ENCODE measurements at places on chromosomes 13 and 19.

- DNase-seq = no peak
These were observed 10.7 kb downstream of the TPGS1 start for GRCh38 chr19:517721-518597.

DNA sequence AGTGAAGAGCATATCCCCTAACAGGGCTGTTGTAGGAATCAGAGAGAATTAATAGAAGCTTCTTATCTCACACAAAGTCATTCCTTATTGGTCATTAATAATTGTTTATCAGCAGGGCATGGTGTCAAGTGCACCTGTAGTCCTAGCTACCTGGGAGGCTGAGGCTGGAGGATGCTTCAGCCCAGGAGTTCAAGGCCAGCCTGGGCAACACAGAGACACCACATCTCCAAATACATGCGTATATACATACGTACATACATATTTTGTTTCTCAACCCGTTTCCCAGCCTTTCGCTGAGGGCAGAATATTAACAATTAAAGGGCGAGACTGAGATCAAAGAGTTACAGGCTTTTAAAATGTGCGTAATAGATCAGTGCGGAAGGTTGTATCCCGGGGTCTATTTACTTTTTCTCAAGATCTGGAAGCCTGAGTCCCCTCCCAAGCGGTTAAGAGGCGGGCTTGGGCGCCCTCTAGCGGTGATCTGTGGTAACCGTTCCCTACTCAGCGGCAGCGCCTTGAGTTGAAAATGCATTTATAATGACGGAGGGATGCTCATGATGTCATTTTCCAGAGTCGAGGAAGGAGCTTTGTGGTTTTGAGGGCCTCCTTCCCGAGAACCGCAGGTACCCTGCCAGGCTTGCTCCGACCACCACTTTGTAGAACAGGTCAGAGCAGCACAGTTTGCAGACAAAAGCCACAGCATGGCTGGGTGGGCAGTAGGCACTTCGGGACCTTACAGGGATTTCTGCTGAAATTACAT, 169.6 kb upstream of the GPR12 start:
- DNase-seq = peak; percentile 77

- no peak for DNase-seq
These were observed 55.7 kb downstream of the CAB39L start for GRCh38 chr13:49388091-49388635.

DNA sequence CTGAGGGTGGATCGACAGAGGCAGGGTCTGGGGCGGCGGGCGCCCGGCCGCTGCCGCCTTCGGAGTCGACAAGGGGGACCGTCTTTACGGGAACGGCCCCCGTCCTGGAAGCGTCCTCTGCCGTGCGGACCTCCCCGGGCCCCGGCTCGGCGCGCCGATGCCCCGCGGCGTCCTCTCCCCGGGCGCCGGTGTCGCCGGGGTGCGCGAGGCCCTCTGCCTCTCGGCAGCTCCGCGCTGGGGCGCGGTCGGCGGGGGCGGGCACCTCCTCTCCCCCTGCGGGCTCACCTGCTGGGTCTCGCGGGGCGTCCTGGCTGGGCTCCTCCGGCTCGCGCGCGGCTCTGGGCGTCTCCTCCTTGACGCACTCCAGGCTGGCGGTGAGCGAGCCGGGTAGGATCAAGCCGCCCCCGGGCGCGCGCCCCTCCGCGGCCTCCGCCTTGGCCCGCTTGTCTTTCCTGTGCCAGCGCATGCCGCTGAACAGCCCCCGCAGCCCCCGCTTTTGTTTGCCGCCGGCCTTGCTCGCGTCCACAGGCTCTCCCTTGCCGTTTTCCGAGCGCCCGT, 1.5 kb downstream of the AMER2 start:
- peak; percentile 29 for DNase-seq

DNA sequence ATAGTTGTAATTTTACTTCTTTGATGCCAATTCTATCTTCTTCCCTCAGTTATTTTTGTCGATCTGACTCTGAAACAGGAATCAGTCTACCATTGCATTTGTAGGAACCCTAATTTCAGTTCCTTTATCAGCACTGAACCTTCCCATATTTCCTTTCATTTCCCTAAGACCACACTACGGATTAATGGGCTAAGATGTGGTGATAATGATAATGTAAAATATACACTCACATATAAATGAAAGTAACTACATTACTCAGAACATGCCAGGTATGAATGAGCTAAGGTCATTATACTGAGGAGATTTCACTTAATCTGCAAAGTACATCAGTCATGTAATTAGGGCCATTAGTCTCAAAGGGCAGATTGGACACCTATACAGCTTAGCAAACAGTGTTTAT, 60.2 kb upstream of the RFC3 start:
- no peak for DNase-seq

- no peak for DNase-seq
These were observed 125.1 kb downstream of the SIPA1L3 start for GRCh38 chr19:38032151-38032550.

DNA sequence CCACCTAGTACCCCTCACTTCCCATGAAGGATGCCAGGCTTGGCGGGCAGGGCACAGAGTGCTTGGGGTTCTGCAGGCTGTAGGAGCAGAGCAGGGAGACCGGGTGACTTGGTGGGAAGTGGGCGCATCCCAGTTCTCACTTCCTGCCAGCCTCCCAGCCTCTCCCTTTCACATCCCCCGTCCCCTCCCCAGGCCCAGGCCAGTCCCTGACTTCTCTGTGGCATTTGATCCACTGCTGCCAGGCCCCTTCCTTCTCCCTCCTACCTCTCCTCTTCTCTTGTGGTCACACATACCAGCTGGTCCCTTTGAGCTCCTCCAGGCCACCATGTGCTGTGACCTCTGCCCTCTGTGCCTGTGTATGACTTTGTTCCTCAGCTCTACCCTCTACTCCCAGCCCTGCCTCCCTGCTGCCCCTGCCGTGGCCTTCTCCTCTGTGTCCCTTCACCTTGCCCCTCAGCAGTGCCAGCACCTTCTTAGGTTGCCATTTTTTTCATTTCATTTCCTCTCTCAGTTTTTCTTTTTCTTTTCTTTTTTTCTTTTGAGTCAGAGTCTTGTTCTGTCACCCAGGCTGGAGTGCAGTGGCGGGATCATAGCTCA, 19.5 kb downstream of the MYO1F start:
- no peak for DNase-seq

DNA sequence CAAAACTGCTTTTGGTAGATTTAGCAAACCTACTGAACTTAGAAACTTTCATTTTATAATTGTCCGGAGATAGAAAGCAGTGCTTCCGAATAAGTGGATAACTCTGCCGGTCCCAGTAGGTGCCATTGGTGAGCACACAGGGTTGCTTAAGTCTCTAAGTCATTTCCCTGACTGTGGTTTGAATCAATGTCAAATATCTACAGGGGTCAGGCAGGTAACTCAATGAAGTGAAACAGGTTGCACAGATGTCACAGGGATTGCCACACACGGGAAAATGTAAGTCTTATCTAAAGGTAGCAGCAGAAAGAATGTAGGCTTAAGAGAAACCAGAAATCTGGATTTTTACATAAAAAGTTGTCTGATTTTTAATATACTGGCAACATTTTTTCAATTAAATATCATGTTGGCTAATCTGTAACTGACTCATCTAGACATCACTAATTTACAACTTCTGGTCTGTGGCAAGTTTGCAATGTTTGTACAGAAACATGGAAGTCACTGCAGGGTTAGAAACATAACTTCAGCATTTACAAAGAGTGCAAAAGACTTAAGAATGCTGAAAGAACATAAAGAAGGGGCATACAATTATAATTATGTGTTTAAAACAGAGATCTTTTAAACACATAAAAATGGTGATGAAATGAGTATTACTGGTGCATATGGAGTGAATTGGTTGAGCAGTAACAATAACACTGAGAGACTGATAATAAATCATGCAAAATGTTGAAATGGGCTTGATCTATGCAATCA, 14.3 kb upstream of the LRRC63 start:
- no peak for DNase-seq

- no peak for DNase-seq
These were observed 10.5 kb upstream of the PLIN3 start for GRCh38 chr19:4877753-4878490.

- no peak for DNase-seq
These were observed 53.9 kb downstream of the CHST8 start for GRCh38 chr19:33675501-33676124.

DNA sequence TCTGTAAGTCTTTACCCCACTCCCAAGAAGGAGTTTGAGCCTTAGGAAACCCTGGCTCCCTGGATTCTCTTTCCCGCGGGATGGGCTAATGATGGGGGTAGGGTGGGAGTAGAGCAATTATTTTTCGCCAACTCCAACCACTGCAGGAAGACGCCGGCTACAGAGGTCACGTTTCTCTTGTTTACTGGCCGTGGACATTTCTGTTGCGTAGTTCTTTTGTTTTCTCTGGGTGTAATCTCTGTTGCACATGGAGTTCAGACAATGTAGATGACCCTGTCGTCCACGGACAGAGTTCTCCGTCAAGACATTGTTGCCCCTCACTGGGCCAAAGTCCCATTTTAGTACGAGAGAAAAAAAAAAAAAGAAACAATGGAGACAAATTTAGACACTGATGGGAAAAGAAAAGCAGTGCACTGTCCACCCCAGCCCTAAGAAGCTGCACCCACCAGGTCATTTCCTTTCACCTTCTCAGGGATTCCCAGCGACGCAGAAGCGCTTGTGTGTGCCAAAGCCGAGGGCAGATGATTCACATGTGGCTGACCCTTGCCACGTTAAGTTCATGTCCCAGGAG, 133.9 kb upstream of the ARGLU1 start:
- DNase-seq = no peak

DNA sequence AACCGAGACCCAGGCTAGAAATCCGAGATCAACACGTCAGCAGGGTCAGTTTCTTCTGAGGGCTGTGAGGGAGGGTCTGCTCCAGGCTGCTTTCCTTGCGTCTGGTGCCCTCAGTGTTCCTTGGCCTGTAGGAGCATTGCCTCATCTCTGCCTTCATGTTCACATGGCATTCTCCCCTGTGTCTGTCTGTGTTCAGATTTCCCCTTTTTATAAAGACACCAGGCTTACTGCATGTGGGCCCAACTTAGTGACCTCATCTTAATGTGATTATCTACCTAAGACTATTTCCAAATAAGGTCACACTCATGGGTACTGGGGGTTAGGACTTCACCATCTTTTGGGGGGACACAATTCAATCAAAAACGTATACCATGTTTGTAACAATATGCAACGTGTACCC, 57.2 kb upstream of the C1QTNF9 start:
- no peak for DNase-seq

DNA sequence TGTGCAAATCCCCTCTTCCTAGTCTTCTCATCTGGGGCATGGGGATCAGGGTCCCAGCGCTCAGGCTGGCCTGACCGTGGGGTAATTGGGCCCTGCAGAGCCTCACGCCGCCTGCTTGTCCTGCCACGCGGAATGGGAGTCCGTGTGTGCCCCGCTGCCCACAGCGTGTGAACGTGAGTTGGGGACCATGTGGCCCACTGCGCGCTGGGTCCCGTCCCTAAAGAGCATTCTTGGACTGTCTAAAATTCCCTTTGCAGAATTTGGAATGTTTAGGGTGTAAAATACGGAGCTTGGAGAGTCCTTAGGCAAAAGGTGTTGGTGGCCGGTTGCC, 2.9 kb downstream of the TMPRSS9 start:
- DNase-seq = no peak

DNA sequence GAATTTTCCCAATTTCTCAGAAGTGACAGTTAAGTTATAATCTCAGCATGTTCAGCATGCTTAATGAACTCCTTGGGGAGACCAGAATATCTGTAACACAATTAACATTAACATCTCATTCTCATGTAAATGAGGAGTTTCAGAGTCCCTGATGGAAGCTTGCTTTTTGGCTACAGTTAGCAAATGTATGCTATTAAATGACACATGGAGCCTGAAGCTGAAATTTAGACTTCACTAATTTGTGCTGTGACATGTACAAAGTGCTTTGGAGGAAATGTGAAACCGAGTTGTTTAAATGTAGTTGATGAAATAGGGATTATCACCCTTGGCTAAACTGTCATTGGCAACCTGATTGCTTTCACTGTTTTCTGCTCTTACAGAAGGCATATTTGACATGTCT, 2265.1 kb upstream of the PCDH20 start:
- DNase-seq = no peak

DNA sequence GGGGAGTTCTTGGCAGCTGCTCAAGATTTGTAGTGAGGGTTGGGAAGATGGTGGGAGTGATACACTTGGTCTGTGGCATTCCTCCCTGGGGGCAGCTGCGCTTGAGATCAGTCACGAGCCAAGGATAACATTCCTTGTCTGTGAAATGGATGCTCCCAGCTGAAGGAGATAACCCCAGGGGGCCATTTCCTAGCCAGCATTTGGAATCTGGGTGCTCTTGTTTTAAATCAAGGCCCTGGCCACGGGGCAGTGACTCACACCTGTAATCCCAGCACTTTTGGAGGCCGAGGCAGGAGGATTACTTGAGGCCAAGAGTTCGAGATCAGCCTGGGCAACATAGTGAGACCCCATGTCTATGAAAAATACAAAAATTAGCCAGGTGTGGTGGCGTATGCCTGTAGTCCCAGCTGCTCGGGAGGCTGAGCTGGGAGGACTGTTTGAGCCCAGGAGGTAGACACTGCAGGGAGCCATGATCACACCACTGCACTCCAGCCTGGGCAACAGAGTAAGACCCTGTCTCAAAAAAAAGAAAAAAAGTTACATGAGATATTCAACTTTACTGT, 4.6 kb downstream of the PKN1 start:
- DNase-seq = no peak

DNA sequence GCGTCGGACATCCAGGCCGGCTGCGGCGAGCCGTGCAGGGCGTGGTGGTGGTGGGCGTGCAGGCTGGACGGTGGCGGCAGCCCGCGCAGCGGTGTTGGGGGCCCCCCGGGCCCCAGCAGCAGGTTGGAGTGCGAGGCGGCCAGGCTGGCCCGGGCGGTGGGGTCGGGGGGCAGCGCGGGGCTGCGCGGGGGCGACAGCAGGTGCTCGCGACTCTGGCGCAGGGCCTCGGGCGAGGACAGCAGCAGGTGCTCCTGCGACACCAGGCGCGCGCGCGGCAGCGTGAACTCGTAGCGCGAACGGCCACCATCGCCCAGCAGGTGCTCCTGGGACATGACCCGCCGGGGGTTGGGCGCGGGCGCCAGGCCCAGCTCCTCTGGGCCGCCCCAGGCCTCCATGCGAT, 9.8 kb downstream of the SHISA7 start:
- no peak for DNase-seq

DNA sequence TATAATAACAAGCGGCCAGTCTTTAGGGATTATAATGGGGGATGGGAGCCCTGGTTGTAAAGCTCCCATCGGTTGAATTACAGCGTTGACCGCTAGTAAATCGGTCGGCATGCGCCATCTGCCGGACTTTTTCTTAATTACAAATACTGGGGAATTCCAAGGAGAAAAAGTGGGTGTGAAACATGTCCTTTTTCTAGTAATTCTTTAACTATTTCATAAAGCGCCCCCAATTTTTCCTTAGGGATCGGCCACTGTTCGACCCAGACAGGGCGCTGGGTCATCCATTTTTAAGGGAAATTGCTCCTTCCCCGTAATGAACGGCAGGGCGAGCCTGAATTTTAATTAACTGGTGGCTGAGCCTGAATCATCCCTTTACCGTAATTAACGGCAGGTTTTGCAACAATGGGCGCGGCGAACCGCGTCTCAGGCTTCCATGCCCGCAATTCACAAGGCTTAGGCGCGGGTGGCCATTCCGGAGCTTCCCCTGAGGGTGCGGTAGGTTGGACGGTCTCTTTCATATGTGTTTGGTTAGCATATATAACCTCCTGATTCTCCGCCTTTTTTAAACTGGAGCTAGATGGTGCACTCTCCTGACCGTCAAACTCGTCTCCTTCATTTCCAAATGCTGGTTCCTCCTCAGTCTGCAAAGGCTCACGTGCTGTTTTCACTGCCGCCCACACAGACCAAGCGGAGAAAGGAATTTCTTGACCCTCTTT, 30.2 kb upstream of the EVI5L start:
- DNase-seq = no peak

- DNase-seq = no peak
These were observed 99.8 kb downstream of the CRYL1 start for GRCh38 chr13:20425819-20426219.

- no peak for DNase-seq
These were observed 3.5 kb downstream of the HS6ST3 start for GRCh38 chr13:96093296-96094006.
